ENCODE measurements at places on chromosomes 7 and 10.

DNA sequence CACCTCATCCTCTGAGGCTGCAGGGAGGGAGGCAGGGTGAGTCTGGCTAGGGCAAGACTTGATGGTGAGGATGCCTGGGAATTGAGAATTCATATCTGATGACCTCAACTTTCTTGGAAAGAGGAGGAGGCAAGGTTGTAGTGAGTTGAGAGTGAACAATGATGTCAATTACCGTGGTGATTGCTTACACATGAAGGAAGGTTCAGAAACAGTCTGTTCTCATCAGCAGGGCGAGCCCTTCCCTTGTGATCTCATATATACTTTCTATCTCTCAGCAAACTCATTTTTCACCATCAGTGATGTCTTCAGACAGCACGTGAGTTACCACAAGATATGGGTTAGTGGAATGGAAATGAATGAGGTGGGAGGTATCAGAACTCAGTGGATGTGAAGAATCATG, 20.1 kb upstream of the COL13A1 start:
- DNase-seq: no peak

GRCh38 chr7:128904381-128905197, 5.9 kb downstream of the KCP start:
- no peak for DNase-seq

- DNase-seq: no peak
Observed at GRCh38 chr7:921071-921461, 33.4 kb downstream of the ADAP1 start.

GRCh38 chr10:20601941-20602461, 295.1 kb downstream of the NEBL start:
- DNase-seq: no peak

- no peak for DNase-seq
Observed at GRCh38 chr10:132399117-132400035, 2.4 kb downstream of the PWWP2B start.

DNA sequence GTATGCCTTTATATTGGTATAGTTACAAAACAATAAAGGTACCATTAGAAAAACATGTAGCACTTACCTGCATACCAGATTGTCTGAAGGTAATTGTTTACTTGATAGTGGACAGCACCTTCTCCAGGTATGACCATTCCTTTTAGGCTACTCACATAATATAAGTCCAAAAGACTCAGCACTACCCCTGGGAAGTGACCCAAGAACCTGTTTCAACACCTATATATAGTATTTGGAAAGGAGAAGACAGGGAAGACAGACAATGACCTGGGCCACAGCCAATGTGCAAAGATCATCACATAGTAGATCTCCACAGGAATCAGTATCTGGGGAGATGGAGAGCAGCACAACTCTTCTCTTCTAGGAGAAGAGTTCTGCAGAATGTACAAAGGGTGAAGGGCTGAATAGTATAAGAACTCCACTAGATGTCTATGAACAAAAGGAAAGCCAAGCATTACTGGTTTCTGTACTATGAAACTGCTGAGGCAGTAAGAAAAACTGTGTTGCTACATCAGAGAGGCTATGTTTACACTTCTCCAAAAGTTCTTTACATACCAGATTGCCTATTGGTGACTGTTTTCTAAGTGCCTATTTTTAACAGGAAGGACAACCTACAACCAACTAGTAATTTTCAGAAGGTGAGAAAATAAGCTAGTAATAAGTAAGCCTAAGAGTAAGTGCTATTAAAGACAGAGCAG, 159.2 kb downstream of the BTAF1 start:
- DNase-seq: no peak

GRCh38 chr7:139588632-139589031, 65.1 kb downstream of the CLEC2L start:
- DNase-seq: no peak

DNA sequence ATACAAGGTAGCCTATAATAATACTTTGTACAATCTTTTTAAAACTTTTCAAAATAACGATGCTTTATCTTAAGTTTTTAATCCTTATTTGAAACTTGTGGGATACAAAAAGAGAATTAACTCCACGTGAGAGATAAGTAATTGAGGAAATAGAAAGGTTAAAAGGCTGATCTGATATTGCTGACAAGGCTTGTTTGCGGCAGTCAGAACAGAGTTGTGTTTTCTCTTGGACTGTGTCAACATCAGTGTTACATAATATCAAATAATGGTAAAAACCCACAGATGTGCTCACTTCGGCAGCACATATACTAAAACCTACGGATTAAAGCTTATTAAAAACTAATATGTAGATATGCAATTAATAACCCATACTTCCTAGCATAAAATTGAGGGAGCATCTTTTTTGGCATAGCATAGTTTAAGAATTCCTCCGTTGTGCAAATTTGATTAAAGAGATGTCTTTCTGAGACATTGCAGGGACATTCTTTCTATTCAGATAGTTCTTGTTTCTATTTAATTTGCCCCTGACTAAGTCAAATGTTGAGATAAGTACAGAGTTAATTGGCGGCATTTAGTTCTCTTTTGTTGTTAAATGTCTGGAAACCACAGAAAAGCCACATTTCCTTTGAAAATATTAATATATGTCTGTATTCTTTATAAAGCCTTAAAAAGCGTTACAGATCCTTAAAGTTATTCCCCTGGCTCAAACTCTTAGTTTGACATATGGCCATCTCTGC, 63.3 kb downstream of the FAM185A start:
- no peak for DNase-seq

- DNase-seq: no peak
Observed at GRCh38 chr10:810351-810846, 120.9 kb upstream of the DIP2C start.

DNA sequence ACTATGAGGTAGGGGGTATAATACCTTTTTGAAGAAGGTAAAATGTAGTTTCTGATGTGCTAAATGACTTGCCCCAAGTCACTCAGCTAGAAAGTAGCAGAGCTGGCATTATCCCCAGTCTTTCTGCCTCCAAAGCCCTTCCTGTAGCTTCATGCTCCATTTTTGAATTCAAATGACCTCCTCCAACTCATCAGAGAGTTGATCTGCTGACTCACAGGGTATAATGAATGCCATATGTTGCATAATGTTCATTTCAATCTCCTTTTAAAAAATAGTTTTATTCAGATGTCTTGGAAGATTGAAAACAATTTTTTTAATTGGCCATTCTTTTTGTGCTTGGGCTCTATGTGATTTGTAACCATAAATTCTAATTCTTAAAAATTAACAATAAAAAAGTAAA, 272.8 kb upstream of the IMMP2L start:
- DNase-seq: no peak

DNA sequence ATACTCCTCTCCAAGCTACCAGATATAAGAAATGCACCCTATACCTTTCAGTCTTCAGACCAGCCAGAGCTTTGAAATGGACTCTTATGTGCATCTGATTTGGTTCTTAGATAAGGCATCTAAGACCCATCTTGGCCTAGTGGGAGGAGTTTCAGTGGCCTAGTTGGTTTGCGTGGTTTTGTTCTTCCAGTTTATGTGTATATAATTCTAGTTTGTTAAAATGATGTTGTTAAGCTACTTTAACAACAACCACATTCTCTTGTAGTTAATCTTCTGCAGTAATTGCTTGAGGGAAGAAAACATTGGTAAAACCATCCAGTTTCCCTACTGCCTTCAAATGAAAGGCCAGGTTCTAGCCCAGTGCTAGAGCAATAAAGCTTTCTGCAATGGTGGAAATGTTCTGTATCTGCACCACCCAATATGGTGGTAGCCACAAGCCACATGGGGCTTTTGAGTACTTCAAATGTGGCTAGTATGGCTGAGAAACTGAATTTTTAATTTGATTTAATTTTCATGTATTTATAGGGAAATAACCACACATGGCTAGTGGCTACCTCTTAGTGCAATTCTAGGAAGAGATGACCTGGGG, 66.3 kb downstream of the KLHDC10 start:
- DNase-seq: no peak

DNA sequence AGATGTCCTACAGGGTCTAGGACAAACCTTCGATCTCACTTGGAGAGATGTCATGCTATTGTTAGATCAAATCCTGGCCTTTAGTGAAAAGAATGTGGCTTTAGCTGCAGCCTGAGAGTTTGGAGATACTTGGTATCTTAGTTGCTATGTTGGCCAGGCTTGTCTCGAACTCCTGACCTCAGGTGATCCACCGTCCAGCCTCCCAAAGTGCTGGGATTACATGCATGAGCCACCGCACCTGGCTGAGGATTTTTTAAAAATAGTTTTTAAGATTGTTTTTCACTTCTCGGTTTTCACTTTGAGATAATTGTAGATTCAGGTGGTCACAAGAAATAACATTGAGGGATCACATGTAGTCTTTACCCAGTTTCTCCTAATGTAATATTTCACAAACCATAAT, 738.3 kb upstream of the POM121L12 start:
- no peak for DNase-seq

GRCh38 chr10:129960481-129961156, 3.5 kb downstream of the EBF3 start:
- no peak for DNase-seq

GRCh38 chr10:70647086-70647485, 25.2 kb upstream of the ADAMTS14 start:
- DNase-seq: no peak

- DNase-seq: no peak
Observed at GRCh38 chr10:72418679-72419078, 64.0 kb upstream of the DNAJB12 start.

- DNase-seq: no peak
Observed at GRCh38 chr10:13349463-13350274, 1.6 kb upstream of the SEPHS1 start.

DNA sequence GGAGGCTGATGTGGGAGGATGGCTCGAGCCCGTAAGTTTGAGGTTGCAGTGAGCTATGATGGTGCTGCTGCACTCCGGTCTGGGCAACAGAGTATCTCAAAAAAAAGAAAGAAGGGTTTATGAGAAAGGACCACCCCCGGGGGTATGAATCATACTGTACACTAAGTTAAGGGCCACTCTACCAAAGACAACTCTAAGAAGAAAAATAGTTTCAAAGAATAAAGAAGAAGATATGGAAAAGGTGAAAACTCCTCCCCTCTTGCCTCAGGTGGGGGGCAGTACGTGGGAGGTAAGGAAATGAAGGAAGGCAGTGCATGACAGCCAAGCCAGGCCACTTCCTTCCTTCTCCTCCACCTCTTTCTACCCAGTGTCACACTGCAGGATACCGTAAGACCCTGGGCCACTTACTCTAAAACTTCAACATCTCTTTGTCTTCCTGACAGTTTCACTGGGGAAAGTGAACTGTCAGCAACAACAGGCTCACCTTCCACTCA, 61.3 kb downstream of the PIP4K2A start:
- no peak for DNase-seq

GRCh38 chr7:87459941-87460340, 15.5 kb downstream of the ABCB4 start:
- no peak for DNase-seq

GRCh38 chr7:41256186-41256945, 446.5 kb downstream of the INHBA start:
- no peak for DNase-seq
